ENCODE measurements at places on chromosomes 2 and 18.

DNA sequence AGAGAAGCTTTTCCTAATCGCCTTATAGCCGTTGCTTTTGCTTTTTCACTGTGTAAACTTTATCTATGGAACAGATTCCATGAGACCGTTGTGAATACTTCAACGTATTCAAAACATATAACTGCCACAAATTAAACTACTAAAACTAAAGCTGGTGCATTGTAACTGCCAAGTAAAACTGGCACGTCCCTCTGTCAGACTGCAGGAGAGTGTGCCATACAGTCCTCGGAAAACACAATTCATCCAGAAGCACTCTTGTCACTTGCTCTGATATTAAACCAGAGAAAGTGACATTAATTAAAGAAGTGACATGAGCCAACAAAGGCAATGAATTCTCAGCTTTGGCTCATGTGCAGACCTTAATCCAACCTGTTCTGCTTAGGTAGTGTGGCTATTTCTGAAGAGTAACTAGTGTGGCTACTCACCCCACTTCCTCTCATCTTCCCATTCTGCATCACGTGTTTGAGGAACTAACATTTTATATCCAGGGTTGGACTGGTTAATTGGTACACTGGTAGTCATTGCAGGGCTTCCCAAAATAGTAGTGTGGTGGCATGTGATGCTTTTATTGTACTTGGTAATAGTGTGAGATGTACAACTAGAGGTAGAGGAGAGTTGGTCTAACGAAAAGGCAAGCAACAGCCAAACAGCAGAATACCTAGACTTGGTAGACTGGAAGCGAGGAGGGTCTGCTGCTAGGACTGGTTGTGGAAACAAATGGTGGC is 9.7 kb downstream of the VRK2 start:
- no peak for DNase-seq

- no peak for DNase-seq
Measured at GRCh38 chr2:145807554-145807953, 1287.6 kb upstream of the ZEB2 start.

DNA sequence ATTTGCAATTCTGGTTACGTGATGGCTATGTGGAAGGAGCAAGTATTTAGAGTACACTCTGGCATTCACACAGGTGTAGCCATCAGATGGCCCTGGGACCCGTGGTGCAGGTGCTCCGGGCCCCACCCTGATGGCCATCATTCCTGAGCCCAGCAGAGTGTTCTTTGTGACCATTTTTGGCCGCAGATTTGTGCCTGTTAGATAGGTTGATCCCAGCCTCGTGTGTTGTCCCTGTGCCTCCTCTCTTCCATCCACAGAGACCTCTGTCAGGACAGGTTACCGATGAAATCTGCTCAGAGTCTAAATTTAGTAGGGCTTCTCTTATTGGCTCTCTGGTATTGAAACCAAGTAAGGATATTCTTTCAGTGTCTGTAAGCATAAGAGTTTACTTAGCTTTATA is 33.9 kb downstream of the MAPRE2 start:
- no peak for DNase-seq

DNA sequence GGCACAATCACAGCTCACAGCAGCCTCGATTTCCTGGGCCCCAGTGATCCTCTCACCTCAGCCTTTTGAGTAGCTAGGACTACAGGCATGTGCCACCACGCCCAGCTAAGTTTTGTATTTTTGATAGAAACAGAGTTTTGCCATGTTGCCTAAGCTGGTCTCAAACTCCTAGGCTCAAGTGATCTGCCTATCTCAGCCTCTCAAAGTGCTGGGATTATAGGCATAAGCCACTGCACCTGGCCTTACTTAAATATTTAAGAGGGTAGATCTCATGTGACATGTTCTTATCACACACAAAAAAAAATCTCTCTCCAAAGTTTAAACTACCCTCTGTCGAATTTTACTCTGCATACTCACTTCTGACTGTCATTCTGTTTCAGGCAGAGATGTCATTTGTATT is 75.4 kb upstream of the CHRNA1 start:
- DNase-seq = no peak

DNA sequence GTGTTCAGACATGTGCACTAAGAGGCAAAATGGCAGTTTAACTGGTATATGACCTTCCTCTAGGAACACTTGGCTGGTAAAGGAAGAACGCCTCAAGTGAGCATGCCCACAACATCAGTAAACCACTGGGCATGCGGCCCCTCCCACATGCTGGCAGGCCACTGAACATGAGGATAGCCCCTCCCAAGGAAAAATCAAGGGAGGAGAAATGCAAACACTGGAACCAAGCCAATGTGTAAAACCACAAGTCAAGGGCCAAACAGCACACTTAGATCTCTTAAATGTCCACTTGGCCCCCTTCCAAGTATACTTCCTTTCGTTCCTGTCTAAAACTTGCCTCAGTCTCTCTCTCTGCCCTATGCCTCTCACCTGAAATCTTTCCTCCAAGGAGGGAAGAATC is 980.8 kb downstream of the TSN start:
- no peak for DNase-seq

GRCh38 chr2:209577376-209578357 is 153.8 kb downstream of the MAP2 start:
- DNase-seq = no peak

GRCh38 chr2:130344578-130344977 is 1.9 kb downstream of the IMP4 start:
- DNase-seq = no peak

- DNase-seq = no peak
Measured at GRCh38 chr18:47756364-47757016, 174.0 kb downstream of the SMAD2 start.

DNA sequence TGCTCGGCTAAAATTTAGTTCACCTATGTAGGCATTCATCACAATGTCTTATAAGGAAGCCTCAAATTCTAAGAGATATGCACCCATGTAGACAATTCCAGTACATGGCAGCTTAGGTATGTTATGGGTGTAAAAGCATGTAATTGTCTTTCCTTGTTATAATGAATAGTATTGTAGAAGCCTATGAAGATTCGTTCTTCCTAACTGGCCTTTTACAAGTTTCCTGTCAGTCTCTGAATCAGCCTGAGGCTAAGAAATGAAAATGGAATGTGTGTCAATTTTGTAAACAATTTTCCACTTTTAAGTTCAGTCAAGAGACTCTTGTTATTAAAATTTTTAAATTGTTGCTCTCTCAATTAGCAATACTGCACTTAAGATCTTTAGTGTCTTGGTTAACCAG is 189.9 kb upstream of the GALNT5 start:
- DNase-seq = no peak

GRCh38 chr18:79924814-79925731 is 26.4 kb downstream of the SLC66A2 start:
- DNase-seq = no peak

- DNase-seq = no peak
Measured at GRCh38 chr2:192571636-192572035, 376.9 kb upstream of the TMEFF2 start.

- no peak for DNase-seq
Measured at GRCh38 chr2:50133766-50134165, 898.2 kb downstream of the NRXN1 start.

DNA sequence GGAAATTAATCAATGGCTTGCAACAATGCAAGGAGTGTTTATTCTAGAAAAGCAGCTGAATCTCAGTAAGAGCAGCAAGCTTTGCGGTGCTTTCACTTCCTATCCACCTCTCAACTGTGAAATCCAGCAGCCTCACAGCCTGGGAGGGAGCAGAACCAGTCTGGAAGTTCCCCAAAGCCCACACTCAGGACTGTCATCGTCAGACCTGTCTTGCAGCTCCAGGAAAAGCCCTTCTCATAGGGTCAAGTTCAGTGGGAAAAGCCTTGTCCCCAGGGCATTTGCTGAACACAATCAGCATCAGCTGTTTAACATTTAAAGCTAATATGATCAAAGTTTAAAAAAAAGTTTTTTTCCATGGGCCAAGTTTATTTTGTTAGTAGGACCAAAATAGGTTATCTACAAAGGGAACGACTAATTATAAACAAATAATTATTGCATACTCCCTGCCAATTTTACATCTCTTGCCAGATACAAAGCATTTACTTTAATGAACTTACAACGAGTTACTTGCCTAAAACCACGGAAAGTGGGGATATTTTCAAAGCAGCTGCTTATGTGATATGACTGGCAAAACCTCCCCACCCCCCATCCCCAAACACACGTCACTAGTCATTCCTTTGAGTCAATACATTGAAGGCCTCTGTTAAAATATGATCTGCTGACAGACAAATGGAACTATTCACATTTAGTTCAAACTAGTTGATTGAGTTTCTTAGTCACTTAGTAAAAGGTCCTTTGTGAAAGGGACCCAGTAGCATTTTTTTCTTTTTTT is 36.8 kb downstream of the PARD6G start:
- no peak for DNase-seq

DNA sequence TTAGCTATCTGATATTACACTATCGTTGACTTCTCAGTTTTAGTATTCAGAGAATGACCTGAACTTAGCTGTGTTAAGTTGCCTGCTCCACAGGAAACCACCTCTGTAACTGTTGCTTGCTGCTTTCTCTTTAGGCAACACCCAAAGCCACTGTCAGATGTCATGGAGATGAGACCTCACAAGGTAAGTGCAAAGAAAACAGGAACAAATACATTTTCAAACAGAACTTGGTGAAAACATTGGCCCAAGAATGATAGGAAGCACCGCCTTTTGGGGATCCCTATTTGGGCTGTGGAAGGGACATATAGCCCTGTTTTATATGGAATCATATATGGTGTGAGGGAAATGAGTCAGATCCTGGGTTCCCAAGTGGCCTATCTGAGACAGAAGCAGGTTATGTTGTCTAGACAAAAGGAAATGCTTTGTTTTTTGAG is 143.4 kb downstream of the UBE2E3 start:
- DNase-seq = no peak

GRCh38 chr2:70574109-70574508 is 20.5 kb upstream of the TGFA start:
- DNase-seq = no peak

- DNase-seq = no peak
Measured at GRCh38 chr2:182954789-182955188, 83.5 kb downstream of the NCKAP1 start.

DNA sequence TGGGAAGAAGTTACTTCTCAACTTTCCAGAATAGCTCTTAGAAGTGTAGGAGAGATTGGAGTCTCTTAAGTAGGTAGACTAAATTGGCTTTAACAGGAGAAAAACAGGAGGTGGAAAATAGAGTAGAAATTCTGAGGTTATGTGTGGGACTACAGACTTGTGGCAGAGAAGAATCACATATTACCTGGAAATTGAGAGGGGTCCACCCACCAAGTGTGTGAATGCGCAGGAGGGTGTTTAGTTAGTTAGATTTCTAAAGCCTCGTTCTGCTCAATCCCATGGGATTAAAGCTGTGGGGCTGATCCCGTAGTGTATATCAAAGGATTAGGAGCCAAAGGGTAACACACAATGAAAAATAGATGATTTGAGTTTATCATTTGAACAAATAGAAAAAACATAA is 319.1 kb downstream of the TRIB2 start:
- no peak for DNase-seq

GRCh38 chr2:234476766-234477165 is 20.1 kb downstream of the ARL4C start:
- no peak for DNase-seq

DNA sequence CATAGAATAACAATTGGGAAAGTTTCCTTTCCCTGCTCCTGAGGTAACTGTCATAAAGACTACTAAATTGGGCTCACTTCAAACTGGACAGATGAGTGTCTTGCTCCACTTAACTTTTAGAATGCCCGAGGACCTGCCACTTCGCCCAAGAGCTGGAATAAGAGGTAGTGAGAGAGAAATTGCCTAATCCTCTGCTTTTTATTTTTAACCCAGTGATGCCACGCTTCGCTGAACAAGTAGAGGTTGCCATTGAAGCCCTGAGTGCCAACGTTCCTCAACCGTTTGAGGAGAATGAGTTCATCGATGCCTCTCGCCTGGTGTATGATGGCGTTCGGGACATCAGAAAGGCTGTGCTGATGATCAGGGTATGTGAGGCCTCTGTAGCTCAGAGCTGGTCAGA is 269.4 kb upstream of the LRRTM1 start:
- DNase-seq = no peak

DNA sequence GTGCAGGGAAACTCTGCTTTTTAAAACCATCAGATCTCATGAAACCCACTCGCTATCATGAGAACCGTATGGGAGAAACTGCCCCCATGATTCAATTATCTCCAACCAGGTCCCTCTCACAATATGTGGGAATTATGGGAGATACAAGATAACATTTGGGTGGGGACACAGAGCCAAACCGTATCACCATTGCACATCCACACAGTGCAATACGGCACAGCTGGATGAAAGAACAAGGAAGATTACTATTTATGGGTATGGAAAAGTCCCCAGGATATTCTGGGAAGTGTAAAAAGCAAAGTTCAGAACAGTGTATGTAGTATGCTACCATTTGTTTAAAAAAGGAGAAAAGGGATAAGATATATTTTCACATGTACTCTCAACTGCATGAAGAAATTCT is 290.1 kb downstream of the PIK3C3 start:
- no peak for DNase-seq

DNA sequence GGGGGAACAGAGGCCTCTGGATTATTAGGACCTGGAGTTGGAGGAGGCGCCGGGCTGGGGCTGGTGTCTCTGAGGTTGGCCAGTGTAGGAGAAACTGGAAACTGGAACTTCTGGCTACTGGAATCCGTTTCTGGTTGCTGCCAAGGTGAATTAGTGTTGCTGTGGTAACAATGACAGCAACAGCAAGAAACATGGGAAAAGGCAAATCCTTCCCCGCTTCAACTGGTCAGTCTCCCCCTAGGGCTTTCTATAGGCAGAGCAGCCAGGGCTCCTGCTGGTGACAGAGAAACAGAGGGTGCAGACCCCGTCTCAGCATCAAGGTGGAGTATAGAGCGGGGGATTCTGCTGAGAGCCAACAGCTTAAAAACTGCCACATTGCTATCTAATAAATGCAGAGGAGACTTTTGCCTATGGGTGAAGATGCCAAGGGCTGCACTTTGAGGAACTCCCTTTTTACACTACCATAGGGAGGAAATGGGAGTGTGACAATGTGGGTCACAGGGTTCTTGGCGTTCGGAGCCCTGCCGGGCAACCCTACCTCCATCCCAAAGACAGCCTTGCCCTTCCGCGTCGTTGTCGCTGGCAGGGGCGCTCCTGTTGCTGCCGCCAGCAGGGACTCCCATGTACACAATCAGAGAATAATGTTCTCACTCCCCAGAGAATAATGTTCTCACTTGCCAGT is 81.4 kb upstream of the CABLES1 start:
- DNase-seq = no peak

DNA sequence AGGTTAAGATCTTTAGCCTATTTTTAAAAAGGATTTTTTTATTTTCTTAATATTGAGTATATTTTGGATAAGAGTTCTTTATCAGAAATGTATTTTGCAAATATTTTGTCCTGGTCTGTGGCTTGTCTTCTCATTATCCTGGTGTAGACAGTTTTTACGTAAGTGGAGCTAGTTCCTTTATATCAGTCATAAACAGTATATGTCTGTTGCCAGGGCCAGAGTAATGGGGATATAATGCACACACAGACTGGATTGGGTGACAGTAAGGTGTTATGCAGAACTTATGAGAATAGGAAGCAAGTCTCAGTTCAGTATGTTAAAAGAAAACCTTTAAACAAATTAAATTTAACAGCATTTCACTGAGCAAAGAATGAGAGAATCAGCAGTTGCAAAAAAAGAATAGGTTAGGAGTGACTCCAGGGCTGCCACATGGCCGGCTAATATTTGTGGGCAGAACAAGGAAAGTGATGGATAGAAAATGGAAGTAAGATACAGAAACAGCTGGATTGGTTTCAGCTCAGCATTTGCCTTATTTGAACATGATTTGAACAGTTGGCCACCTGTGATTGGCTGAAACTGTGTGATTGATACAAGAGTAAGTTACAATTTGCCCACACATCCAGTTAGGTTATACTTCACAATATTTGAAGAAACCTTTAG is 61.1 kb upstream of the ZNG1B start:
- DNase-seq = no peak

GRCh38 chr2:28544405-28544921 is 48.6 kb downstream of the PLB1 start:
- DNase-seq = no peak

Data from CMK (cell line).